Astrocyte of the cerebellum (primary cell): ENCODE measurements at places on chromosomes 6 and 20.
A peak's percentile ranks its signal among the peaks of the same experiment; 100 is the strongest.

- DNase-seq, result peak; percentile 32
Measured at GRCh38 chr6:111361648-111362047, 121.4 kb downstream of the REV3L start.

DNA sequence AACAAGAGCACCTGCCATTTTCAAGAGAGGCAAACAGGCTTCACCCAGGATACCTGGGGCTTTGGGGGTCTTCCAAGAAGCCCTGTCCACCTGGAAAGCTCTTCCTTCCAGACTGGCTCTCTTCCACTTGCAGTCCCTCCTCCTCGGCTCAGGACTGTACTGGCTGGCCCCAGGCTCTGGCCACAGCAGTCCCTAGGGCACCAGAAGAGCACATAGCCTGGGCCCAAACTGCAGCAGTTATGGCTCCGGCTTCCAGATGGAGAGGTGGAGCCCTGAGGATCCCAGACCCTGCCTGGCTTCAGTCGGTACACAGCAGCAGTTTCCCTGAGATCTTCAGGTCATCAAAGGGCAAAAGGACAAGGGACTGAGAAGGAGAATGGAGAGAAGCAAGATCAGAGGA is 1.6 kb upstream of the SLC35B2 start:
- DNase-seq, result no peak

DNA sequence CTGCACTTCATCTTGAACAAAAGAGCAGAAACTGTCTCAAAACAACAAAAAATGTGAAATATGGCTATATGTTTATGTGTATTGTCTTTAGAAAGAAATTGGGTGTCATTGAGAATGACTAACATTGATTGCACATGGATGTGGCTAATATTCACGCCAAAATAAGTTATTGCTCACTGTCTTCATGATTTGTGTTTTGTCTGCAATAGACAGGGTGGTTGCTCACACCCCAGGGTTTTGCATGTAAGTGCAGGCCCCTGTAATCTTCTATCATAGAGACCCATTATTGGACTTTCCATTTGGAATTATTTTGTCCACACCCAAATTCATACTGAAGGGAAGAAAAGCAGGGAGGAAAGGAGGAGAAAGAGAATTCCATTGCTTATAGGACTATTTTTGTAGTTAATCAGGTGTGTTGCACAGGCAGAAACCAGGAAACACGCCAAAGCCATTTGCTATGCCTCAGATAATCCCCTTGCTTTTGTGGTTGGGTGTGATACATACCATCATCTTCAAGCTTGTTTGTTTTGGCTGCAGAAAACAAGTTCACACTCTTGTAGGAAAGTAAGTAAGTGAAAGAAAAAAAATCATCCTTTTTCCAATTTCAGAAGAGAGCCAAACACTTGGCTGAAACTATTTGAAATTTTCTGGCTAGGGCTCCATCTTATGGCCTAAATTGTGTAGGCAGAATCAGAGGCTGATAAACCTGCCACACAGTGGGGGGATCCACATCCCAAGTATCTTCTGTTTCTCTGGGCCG is 214.1 kb downstream of the COL12A1 start:
- DNase-seq, result peak; percentile 85

DNA sequence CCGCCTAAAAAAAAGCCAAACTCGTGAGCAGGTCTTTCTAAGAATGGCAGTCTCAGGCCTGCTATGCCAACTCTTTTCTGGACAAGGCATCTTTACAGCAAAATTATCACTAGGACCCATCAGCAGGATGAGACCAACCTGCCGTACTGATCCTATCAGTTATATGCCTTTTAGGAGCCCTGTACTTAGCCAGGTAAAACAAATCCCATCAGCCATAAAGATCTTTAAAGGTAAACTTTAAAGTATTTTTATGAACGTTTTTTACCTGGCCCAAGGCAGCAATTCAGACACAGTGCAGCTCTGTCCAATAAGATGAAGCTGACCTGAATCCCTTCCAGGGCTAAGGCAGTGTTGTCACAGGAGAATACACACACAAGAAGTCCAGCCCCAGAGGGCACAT is 51.3 kb upstream of the TGM3 start:
- no peak for DNase-seq

DNA sequence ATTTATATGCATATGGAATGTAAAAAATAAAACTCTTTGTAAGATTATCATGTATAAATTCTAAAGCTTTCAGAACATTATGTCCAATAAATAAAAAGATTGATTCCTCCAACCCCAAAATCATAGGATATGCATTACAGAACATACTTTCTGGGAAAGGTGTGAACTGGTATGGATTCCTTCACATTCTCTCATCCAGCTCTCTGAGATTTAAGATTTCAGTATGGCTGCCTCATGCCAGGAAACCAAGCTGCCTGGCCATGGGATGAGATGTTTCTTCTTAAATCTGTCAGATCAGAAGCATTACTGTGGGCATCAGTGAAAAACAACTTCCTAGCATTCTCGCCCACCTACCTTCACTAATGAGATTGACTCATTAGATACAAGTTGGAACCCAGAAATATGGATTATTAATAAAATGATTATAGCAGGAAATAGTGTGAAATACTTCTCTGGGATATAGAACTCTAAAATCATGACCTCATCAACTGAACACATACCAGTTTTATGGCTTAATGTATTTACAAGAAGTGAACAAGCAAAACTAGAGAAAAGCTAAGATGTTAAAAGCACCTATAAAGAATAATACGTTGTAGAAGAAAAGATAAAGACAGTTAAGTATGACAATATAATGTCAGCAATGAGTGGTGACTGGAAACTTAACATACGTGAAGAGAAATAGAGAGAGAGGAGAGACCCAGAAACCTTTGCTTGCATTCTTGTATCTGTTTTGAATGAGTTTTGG is 171.6 kb upstream of the PHACTR1 start:
- no peak for DNase-seq

DNA sequence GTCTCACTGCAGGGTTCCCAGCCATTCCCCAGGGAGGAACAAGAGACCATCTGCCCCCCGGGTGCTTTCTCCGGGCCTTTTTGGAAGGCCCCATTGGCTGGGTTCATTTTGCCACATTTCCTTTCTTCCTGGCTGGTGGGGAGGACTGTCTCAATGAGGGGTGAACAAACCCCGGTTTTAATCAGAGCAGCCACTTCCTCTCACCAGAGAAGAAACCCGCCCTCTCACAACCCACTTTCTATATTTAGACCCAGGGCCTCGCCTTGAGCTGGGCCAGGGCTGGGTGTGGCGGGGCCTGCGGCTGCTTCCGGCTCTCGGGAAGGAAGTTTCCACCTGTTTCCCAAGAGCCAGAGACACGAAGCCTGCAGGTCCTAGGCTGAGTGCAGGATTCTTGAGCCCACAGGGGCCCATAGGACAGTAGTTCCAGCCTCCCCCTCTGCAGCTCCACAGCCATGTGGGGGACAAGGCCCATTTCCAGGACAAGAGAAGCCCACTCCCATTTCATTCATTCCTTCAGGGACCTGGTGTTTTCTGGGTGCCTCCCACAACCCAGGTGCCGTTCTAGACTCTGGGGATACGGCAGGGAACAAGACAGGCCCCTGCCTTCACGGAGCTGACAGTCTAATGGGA is 41.8 kb downstream of the RBM38 start:
- DNase-seq, result no peak

GRCh38 chr20:43983359-43983758 is 68.7 kb downstream of the TOX2 start:
- no peak for DNase-seq

- DNase-seq, result no peak
Measured at GRCh38 chr20:1328680-1329330, at the start of gene SDCBP2. Gene SDCBP2 (minus strand): TSS chr20:1329139. CDS start chr20:1320416, 8,723 bp downstream.

DNA sequence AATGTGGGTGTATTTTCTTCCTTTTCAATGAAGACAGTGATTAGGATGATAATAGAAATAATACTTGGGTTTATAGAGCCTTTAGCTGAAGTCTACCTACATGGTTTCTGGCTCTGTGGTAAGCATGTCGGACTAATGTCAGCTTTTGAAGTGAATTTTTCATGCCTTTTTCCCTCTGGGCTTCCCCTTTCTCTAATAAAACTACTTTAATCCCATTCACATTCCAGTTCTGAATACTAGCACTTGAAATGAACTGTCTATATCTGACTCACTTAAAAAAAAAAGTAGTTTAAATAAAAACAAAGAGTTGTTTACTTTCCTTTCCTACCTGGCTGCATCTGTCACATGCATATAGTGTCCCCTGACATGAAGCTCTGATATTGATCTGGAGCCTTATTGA is 545.9 kb upstream of the FLRT3 start:
- DNase-seq, result no peak

DNA sequence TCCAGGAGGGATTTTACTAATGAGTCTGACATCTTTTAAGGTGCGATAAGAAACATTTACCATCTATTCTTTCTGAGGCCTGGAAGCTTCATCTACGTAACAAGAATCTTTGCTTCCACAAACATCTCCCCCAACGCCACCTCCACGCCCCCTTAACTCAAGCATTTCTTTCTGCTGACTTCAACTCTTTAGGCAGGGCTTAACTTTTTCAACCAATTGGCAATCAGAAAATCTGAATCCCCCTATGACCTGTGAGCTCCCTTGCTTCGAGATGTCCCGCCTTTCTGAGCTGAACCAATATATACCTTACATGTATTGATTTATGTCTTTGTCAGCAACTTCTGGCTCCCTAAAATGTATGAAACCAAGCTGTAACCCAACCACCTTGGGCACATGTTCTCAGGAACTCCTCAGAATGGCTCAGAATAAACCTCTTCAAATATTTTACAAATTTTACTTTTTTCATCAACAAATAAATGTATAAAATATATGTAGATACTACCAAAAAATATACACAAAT is 11.5 kb downstream of the OR2H2 start:
- no peak for DNase-seq

GRCh38 chr6:142683714-142684141 is 261.2 kb downstream of the HIVEP2 start:
- no peak for DNase-seq

- no peak for DNase-seq
Measured at GRCh38 chr20:62325172-62325905, 22.5 kb downstream of the ADRM1 start.

GRCh38 chr20:62355516-62355877 is 11.6 kb downstream of the LAMA5 start:
- no peak for DNase-seq

DNA sequence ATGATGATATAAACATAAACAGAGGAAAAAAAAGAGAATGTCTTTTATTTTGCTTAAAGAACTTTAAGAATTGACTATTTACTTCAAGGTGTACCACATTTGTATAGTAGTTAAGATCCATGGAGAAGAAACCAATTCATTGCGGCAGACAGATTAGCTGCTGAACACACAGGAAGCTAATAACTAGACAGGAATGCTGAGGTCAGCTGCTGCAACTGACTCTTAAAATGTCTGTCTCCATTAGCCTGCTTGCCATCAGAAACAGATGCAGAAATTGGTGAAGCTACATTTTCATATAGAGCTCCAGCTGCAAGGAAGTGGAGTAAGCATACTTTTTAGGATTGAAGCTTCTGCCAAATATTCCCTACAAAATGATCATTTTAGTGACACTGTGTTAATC is 939.5 kb downstream of the EPHA7 start:
- DNase-seq, result no peak

DNA sequence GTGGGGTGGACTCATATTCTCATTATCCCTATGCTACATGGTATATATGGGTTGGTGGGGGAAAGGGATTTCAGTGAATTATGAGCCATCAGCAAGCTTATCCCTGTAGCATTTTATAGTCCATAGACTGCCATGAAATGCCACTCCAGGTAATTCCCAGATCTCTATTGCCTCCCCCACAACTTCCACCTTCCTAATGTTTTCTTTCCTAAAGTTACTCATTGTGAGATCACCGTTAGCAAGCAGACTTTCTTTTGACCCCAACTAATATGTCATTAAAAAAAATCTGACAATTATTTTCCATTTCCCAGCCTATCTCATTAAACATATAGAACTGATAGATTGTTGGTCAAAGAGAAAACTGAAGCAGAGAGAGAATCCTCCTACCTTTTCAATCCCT is 40.7 kb upstream of the TBX18 start:
- no peak for DNase-seq

GRCh38 chr20:33808388-33808787 is 2.8 kb upstream of the CHMP4B start:
- DNase-seq, result no peak
